ENCODE measurements at places on chromosomes 2 and 18.

GRCh38 chr2:182870227-182870626 is 3.8 kb upstream of the FRZB start:
- peak; percentile 16 for DNase-seq

DNA sequence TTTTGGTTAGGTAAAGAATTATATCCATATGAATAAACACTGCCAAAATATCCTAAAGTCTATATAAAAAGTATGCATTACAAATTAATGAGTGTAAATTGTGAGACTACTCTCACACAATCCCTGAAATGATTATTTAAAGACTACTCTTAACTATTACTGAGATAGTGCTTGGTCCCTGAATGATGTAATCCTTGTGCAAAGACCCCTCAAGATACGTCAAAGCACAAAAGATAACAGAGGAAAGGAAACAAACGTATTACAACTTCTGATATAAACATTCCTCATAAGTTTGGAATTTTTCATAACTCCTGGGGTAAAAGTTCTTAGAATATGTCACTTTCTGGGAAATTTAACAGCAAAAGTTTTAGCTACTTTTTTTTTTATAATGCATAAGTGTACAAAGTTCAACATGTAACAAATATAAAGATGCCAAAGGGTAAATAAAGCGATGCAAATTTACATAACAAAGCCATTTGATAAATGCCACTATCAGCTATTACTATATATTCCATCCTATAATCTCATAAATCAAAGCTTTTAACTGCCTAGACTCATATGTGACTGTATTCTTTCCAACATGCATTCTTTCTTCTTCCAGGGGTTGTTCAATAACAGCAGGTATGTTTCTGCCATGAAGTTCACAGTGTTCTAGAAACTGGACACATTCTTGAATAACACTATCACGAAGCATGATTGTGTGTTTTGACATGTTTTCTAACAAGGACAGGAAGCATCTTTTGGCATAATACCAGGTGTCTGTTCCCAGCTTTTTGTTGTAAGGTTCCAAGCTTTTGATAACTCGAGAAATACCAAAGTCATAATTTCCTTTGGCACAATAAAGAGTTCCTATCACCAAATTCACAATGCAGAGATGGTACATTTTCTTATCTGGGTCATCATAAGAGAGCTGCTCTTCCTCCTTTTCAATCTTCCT is 158.0 kb downstream of the AGPS start:
- DNase-seq: no peak

GRCh38 chr18:48335829-48336228 is 73.4 kb downstream of the ZBTB7C start:
- no peak for DNase-seq

DNA sequence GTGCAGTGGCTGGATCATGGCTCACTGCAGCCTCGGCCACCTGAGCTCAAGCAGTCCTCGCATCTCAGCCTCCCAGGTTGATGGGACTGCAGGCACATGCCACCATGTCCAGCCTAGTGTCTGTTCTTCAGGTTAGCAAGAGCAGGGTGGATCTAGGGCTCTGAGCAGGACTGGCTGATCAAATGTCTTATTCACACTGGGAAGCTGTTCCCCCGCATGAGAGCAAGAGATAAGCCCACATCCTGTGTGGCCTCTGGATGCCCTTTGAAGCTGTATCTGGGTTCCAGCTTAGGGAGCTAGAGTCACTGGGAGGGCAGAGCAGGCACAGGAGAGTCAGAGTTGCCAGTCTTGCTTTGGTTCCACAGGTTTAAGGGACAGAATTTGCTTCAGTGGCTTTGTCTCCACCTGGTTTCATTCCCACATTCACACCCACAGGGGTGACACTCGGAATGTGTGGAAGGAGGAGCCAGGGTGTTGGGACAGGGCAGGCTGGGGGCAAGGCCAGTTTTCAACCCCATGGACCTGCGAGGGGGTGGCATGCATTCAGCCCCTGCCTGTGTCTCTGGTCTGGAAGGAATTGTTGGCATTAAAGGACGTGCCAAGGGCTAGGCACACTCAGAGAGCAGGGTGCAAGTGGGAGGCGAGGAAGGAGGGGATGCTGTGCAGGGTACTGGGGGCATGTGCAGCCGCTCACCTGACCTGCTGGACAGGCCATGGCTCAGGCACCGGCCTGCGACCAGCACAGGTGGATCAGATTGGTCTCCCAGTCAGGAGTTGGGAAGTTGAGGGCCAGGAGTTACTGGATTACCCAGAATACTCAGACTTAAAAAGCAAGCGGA is 24.5 kb downstream of the PTPN18 start:
- DNase-seq: no peak

GRCh38 chr2:200695191-200695590 is 109.4 kb downstream of the AOX1 start:
- no peak for DNase-seq

- DNase-seq: no peak
Observed at GRCh38 chr2:239103125-239104098, 255.5 kb downstream of the TWIST2 start.

GRCh38 chr18:711310-711656 is 1.1 kb downstream of the ENOSF1 start:
- no peak for DNase-seq

GRCh38 chr2:54579682-54580620 is 123.8 kb downstream of the SPTBN1 start:
- no peak for DNase-seq

DNA sequence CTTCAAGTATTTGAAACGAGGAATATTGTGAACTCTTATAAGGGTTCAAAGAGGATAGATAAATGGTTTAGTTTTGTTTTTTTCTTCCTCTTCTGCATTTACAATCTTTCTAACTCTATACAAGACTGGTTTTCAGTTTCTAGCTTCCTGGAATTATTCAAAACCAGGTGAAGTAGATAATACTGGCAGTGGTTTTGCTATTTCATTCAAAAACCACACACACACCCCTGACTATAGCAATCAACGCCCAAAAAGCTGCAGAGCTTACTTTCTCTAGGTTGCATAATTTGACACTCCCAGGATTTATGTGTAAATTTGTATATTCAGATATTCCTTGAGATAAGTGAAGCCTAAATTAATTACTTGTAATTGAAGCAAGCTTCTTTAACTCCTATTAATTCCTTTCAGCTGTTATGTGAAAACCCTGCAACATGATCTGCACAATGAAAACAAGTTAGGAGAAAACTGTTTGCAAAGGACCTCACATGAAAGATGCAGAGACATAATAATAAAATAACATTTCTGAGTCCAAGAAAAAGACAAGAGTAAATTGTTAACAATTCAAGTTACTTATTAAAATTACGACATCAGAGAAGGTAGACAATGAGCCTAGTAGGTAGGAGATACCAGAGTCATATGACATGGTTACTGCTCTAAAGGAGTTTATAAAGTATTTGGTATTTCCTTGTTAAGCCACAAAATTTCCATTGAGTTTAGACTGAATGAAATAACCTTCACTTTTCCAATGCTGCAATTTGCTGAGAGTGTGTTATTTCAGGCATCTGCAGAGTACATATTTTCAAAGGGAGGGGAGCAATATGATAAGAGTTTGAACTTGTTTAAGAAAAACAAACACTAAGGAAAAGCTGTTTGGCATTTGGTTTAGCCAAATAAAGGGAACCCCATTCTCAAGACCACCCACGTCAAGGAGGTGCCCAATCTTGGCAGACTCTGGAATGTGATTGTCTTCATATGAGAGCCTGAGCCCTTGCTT is 1.6 kb upstream of the NFE2L2 start:
- DNase-seq: no peak

DNA sequence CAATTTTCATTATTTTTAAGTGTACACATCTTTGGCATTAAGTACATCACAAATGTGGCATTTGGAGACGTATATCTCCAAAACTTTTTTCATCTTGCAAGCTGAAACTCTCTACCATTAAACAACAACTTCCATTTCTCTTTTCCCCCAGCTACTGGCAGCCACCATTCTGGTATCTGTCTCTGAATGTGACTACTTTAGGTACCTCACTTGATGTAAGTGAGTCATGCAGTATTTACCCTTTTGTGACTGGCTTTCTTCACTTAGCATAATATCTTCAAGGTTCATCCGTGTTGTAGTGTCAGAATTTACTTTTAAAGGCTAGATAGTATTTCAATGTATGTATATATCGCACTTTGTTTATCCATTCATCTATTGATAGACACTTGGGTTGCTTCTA is 17.0 kb downstream of the BABAM2 start:
- no peak for DNase-seq

- peak; percentile 59 for DNase-seq
Observed at GRCh38 chr2:168182550-168183249, 64.7 kb downstream of the STK39 start.

DNA sequence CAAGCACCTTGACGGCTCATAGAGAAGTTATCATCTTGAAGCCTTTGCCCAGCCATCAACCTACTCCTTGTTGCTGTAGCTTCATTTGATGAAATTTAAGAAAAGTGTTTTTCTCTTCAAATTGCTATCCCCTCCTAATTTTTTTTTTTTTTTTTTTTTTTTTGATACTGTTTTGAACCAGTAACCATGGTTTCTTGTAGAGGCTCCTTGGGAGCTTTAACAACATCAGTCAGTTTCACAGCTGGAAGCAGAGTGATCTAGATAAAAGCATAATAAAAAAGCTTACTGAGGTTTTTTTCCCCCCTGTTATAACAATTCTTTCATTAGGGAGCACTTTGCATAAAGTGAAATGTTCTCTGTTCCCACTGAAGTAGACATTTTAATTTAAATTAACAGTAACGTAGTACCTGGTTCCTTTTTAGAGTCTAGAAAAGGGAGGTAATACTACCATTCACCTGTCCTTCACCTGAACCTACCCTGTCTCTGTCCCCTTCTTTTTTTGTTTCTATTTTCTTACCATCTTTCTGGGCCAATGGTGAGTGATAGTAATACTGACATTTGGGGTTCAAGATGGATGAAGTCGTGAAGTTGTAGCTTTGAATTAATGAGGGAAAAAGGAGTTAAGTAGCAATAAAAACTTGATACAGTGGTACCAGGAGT is 101.5 kb downstream of the NCOA1 start:
- no peak for DNase-seq

All from NCI-H1105 treated with DMSO at 0.1 percent for 48 hours (cell line).